Body of pancreas (tissue), 4 donors: ENCODE measurements at places on chromosomes 11 and 22. TPM values are rescaled to one million over a fixed set of nuclear protein-coding genes. Genes with fewer than 3 reads are reported as not detected.

DNA sequence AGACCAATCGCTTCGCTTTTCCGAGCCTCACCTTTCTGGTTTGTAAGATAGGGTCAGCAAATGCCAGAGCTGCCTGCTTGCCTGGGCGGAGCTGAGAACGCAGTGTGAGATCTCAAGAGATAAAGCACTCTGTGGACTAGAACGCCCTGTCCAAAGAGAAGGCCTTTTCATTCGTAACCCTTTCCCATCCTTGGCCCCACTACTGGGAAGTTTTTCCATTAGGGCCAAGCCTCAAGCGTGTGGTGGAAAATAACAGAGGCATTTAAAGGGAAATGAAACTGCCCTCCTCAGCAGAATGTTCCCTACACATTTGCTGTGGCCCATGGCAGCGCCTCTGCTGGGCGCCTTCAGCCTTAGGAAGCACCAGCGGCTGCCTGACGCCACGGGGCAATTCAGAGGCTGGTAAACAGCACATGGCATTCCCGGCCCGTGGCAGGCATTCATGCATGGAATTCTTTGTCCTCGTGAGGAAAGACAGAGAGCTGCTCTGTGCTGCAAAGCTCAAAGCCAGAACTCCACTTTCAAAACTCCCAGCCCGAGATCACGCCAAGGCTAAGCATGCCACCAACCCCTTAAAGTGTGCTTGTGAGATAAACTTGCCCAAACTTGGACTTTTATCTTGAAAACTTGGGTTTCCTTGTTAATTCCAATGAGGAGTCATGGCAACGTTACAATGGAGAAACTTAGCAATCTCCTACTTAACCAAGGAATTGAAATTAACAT lies 38.1 kb downstream of the AHNAK start:
- peak; percentile 71 for DNase-seq

DNA sequence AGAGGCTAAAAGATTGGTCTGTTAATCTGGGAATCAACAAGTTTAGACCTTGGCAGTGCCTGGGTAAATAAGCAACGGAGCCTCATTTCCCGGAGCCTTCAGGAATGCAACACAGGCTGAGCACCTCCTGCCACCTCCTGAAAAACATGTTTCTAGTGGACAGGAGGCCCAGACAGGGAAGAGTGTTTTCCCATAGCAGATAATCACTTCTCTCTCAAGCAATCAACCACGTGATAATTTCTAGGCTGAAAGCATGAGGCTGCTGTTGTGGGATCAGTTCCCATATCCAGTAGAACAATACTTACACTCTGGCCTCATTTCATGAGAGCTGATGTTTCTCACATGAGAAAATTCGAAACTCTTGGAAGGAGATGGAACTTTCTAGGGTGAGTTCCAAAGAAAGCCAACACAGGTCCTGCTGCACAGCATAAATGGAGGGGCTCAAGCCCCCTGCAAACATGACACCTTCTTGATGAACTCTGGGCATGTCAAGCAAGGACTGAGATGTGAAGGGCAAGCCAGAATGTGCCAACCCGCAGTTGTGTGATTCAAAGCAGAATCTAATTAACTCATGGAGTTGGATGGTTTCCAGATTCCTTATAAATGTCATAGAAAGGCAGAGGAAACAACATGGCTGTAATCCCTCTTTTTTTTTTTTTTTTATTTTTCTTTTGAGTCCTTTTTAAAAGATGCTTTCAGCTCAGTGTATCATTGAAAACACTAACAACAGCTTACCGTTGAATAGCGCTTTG lies 228.5 kb upstream of the SESN3 start:
- peak; percentile 54 for DNase-seq

GRCh38 chr11:2885017-2885677 lies 428 bp downstream of the CDKN1C start:
- DNase-seq = peak; percentile 58

- no peak for DNase-seq
Observed at GRCh38 chr22:47805394-47805935, 1043.0 kb downstream of the TBC1D22A start.

GRCh38 chr22:27776650-27776958 lies 25.0 kb downstream of the MN1 start:
- no peak for DNase-seq

GRCh38 chr11:28792856-28793255 lies 684.7 kb downstream of the METTL15 start:
- no peak for DNase-seq

DNA sequence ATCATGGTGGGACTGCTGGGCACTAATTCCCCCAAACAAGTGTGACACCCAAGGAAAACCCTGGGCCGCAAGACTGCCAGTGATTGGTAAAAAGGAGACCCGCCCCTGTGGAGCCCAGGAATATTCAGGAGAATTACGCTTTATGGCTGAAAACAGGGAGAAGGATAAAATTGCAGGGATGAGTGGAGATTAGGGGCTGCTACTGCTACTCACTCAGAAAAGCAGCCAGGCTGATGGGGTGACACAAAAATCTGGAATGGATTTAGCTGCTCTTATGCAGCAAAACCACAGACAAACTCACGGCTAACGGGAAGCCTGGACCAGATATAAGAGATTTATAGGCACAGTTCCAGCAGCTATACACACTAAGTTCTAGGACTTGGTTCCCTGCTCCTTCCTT lies 4.4 kb upstream of the FBXO3 start:
- DNase-seq = no peak

- peak; percentile 13 for DNase-seq
Observed at GRCh38 chr11:13772223-13773046, 104.0 kb downstream of the FAR1 start.

- DNase-seq = peak; percentile 87
Observed at GRCh38 chr11:47257517-47258316, at the start of gene NR1H3. TSS of gene NR1H3 (plus strand) at chr11:47257996. CDS start at chr11:47259217, 1,221 bp downstream.

DNA sequence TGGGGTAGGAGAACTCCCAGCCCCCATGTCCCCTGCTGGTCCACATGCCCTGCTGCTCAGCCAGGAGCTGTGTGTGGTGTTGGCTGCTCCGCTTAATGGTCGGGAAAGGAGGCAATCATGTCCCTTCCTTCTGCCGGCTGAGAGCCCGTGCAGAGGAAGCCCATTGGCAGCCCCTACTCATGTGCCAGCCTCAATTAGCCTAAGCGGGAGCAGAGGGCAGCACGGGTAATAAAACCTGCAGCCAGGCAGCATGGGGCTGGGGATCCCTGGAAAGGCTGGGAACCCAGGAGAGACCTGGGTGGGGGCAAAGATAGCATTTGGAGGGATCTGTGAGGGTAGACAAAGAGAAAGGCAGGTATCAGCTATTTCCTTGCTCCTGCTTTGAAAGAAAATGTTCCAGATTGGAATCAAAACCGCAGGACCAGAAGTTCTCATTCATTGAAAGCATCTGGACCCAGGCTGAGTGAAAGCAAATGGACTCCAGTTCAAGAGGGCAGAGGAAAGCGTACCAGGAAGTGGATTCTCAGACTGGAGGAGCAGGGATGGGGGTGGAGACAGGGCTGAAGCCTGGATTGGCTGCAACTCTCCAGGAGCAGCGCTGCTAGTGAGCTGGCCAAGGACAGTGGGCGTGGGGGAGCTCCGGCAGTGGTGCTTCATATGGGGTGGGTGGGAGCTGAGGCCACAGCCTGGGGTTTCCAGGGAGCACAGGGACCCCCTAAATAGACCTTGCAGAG lies 103.4 kb upstream of the NECTIN1 start:
- DNase-seq = peak; percentile 64

- DNase-seq = no peak
Observed at GRCh38 chr22:26797910-26798309, 140.5 kb downstream of the MIAT start.

- no peak for DNase-seq
Observed at GRCh38 chr11:121059605-121060004, 35.7 kb downstream of the TBCEL start.

GRCh38 chr11:8839957-8840945 lies 70.7 kb upstream of the AKIP1 start:
- DNase-seq = peak; percentile 54

GRCh38 chr11:134571301-134571700 lies 159.3 kb upstream of the B3GAT1 start:
- no peak for DNase-seq

GRCh38 chr22:43945632-43946383 lies 9.4 kb upstream of the SAMM50 start:
- peak; percentile 75 for DNase-seq

GRCh38 chr11:47495011-47495855 lies 46.3 kb upstream of the RAPSN start:
- DNase-seq = no peak

- peak; percentile 73 for DNase-seq
Observed at GRCh38 chr11:130213143-130213978, 53.8 kb downstream of the ST14 start.

DNA sequence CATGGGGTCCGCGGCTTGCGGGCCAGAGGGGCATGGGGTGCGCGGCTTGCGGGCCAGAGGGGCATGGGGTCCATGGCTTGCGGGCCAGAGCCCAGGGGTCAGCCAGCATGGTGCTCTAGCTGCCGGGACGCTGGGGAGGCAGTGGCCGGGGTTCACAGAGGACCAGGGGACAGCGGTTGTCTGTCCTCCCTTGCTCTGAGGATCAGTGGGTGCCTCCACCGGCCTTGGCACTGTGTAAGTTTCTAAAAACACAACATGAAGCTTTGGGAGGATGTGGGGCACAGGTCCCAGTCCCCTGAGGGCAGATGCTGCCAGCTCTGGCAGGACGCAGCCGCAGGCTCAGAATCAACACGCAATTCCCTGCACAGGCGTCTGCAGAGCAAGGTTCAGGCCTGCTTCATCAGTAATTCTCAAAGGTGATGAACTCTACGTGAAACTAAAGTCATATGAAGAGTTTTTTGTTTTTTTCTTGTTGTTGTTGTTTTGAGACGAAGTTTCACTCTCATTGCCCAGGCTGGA lies 3.0 kb downstream of the MLC1 start:
- no peak for DNase-seq

GRCh38 chr11:94941131-94941530 lies 32.2 kb downstream of the CWC15 start:
- DNase-seq = no peak

DNA sequence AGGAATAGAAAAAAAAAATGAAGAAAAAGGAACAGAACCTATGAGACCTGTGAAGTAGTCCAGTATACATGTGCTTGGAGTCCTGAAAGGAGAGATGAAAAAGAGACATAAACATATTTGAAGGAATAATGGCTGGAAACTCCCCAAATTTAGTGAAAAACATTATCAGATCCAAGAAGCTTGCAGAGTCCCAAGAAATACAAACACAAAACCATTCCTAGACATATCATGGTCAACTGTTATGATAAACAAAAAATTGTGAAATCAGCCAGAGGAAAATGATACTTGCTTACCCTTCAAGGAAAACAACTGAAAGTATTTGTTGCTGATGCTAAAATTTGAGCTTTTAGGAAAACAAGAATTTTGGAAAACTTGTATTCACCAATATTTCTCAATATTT lies 250.1 kb downstream of the DDX10 start:
- DNase-seq = no peak

DNA sequence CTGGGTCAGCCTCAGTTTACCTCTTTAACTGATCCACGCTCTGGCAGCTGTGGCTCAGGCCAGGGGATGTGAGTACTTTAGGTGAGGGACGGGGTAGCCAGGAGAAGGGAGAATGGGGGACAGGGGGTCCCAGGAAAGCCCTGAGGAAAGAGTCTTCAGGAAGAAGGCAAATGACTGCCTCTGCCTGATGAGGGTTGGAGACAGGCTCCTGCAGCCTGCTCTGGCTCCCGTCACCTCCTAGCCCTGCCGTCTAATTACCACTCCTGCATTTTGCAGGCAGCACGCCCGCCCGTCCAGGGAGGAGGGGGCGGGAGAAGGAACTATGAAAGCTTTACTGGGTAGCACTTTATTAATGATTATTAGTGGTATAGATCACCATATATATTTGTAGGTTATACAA lies 116.6 kb downstream of the CEP164 start:
- DNase-seq = no peak

- DNase-seq = no peak
Observed at GRCh38 chr11:67510023-67510345, 2.0 kb upstream of the CDK2AP2 start.

DNA sequence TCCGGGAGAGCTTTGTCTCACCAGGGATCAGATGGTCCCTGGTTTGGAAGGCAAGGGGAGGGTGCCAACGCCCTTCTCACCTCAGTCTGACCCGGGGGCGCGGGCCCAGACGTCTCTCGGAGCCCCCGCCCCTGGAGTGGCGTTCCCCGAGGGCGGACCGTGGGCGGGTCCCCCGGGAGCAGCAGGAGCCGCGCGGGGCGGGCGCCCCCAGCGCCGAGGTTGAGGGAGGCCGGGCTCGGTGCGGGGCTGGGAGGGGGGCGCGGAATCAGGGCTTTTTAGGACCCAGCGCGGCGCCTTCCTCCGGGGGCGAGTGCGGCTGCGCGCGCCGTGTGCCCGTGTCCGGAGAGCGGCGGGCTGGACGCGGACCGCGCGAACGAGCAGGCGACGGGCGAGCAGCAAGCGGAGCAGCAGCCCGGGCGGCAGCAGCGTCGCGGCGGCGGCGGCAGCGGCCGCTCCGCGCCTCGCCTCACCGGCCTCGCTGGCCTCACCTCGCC lies at the start of gene KCNC1:
KCNC1 (plus strand) TSS at position 364 of the 494 bp plus-strand sequence. CDS start 1,222 bp downstream, outside the sequence.
- DNase-seq = peak; percentile 26

DNA sequence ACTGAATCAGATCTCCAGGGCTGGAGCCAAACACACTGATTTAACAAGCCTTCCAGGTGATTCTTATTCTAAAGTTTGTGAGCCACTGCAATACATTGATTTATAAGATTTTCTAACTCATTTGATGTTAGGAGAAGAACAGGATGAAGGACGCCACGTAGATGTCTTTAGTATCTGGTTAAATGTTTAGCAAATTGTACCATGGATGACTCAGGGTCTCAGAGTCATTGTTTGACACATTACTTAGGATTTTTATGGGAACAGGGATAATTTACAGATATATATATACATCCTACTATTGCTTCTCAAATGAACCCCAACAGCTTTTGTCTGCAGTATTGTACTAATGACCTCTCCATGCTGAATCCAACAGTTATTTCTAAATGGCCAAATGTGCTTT lies 143.1 kb upstream of the DDI1 start:
- DNase-seq = no peak

- DNase-seq = no peak
Observed at GRCh38 chr11:64643920-64644646, 53.1 kb downstream of the SLC22A12 start.

HBB gene
- 13.0 TPM for total RNA-seq

MRGPRX1 gene
- not detected for total RNA-seq

ACER3 gene
- total RNA-seq = 4.6 TPM

OR52E8 gene
- total RNA-seq = not detected

C11orf42 gene
- not detected for total RNA-seq
